ENCODE measurements at places on chromosomes 1 and 21. TPM values are rescaled to one million over a fixed set of nuclear protein-coding genes. Genes with fewer than 3 reads are reported as not detected.

DMRTA2 gene
- not detected for total RNA-seq

GRHL3 gene
- 0.27 TPM for total RNA-seq

LCE2B gene
- total RNA-seq, result not detected

ASAP3 gene
- total RNA-seq, result 75.7 TPM

TRIM45 gene
- total RNA-seq, result 7.3 TPM

PRAMEF26 gene
- total RNA-seq, result not detected

NEK2 gene
- 2.4 TPM for total RNA-seq

DNA sequence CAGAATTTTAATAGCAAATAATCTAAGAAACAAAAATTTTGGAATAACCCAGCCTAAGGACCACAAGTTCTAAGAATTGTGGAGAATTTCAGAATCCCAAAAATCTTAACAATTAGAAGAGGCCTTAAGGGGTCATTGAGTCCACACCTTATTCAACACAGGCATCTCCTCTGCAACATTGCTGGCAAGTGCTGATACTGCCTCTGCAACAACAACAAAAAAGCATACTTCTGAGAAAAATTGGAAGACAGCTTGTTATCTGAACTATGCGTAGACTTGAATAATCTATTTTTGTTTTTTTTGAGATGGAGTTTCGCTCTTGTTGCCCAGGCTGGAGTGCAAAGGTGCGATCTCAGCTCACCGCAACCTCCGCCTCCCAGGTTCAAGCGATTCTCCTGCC is 24.0 kb upstream of the SLC2A1 start:
- DNase-seq, result no peak

DNA sequence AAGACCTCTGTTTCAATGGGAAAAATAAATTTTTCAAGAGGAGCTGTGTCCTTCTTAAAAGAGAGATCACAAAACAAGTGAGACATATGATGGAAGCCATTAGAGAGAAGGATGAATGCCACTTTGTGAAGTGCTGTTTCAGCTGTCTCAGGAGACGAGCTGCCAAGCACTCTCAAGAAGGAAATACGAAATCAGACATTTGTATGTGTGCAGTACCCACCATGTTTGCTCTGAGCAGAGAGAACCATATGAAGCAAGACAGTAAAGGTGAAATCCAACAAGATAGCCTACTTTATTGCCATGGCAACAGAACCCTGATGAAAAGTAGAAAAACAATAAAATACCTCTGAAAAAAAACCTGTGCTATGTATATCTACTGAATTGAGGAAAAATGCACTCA is 168.1 kb downstream of the AMY1C start:
- no peak for DNase-seq

DNA sequence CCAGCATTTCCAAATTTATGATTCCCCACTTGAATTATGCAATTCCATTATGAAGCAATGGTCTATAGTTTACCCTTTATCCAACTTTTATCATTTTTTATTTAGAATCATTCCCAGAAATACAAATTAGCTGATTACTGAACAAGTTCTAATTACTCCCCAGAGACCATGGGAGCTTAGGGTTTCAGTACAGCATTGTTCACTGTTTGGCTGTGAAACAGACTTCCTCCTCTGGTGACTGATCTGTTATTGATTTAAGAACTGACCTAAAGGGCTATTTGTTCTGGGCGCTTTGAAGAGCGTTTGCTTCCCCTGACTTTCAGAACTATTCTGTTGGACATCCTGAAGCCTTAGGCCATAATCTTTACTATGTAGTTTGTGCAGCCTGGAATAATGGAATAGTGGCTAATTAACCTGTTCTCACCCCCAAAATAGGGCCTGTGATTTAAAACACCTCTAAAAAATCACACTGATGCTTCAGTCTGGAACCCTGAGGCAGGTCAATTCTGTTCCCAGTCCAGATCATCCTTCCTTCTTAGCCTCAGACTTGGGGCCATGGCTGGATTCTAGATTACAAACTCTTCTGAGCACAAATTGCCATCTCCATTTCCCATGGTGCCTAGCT is 58.7 kb downstream of the ALG14 start:
- DNase-seq, result no peak

- DNase-seq, result no peak
Observed at GRCh38 chr1:159790237-159790917, 9.6 kb downstream of the DUSP23 start.

DNA sequence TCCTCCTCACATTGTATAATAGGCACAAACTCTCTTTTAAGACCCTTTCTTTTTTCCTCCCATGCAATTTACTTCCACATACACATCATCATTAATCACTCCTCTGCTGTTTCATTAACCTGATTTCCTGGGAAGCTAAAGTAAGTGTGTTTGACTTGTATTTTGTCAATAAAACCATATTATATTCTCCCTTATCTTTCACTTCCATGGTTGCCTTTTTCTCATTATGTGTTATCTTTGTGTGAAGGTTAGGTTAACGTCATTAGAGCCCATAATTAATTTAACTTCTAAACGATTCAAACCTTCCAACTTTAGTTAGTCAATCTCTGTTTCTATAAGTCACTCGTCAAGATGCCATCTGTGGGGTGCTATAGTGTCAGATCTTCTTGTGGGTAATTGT is 313.0 kb downstream of the PAPPA2 start:
- DNase-seq, result no peak

DNA sequence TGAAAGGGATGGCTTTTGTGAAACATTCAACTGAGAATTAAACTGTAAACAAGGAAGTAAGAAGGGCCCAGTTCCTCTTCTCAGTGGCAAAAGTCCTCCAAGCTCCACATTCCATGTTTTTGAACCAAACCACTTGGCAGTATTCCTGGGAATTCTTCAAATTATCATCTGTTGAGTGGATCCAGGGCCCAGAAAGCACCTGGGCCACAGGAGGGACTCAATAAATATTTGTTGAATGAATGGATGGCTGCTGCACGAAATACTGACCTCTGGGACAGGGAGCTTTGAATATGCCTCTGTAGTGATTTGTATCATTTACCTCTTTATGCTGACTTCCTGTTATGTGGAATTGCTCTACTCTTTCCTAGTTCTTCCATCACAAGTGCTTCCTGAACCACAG is 4.7 kb downstream of the SLC35F3 start:
- DNase-seq, result no peak

- DNase-seq, result no peak
Observed at GRCh38 chr1:30329263-30329753, 394.1 kb downstream of the MATN1 start.

- no peak for DNase-seq
Observed at GRCh38 chr1:203124546-203125317, 2.8 kb upstream of the ADORA1 start.

DNA sequence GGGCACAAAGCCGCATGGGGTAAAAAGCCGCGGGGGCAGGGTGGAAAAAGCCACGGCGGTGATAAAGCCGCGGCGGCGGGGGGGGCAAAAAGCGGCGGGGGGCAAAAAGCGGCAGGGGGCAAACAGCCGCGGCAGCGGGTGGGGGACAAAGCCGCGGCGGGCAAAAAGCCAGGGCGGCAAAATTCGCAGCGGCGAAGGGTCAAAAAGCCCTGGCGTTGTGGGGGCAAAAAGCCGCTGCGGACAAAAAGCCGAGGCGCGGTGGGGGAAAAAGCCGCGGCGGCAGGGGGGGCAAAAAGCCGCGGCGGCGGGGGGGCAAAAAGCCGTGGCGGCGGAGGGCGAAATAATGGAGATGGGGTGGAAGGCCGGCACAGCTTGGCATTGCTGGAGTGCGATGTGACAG is 3902.9 kb downstream of the SRGAP2C start:
- DNase-seq, result no peak

DNA sequence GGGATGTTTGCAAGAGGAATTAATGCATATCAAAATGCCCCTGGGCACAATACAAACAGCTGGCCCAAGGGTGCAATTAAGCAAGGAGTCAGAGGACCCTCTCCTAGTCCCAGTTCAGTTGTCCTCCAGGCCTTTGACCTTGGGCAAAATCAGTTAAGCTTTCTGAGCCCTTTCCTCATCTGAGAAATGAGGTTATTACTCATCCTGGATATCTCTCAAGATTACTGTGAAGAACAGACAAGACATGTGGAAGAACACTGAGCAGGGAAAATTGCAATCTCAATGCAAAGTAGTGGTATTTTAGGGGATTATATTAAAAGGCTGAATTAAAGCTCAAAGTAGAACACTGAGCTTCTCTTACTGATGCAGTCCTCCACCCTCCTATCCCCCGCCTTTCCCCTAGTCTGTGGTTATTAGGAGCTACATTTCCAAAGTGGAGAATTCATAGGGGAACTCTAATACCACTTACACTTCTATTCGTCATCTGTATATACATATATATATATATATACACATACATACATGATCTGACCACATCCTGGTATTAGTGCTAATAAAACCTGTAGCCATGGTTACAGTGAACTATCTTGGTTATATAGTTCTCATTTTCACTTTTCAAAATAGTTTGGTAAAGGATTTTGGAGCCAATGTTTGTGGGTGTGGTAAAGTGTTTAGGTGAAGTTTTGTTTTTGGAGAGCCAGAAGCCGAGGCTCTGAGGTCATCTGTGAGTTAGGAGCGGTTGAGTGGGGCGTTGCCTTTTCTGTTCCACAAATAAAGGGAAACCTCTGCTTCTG is 18.1 kb downstream of the KIAA0040 start:
- no peak for DNase-seq

DNA sequence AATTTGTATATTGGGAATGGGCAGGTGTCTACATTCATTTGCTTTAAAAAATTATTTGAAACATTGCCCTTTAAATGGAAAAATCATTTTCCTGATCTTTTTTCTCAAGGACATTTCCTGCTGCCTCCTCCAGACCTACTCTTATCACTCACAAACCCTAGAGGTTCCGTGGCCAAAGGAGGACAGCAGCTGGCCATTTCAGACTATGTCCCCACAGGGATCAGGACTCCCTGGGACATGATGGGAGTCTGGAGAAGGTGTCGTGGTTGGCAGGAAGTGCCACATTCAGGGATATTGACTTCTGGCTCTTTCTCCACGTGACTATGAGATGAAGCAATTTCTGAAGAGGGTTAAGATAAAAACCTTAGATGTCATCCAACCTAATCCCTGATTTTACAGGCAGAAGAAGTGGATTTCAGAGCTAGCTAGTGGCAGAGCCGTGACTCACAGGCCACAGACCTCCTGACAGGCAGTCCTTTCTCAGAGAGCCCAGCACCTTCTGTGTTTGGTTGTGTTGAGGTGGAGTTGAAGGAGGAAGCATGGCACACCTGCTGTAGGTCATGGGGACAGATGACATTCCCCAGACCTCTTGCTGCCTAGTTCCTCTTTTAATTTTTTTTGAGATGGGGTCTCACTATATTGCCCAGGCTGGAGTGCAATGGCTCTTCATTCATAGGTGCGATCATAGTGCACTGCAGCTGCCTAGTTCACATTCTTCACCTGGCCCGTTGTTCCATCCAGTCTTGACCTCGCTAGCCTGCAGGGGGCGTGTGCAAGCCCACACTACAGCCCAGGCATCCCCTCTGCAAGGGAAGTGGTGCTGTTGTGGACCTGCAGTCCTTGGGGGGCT is 25.5 kb upstream of the IL10 start:
- peak; percentile 29 for DNase-seq

- DNase-seq, result no peak
Observed at GRCh38 chr1:246435421-246436041, 71.5 kb downstream of the SMYD3 start.

Data from thyroid gland (tissue), 4 donors.